ENCODE measurements at places on chromosomes 2 and 18.

DNA sequence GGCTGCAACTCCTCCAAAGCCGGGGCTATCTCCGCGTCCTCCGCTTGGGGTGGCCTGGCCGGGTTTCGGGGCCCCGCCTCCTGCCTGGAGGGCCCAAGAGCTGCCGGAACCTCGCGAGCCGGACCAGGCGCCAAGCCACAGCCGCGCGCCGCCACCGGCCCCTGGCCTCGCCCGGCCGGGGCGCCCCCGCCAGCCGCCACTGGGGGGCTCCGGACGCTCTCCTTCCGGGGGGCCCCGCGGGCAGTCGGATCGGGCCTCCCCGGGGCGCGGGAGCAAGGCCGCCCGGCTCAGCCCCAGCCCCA lies 17.4 kb upstream of the HAAO start:
- peak; percentile 76 for DNase-seq

DNA sequence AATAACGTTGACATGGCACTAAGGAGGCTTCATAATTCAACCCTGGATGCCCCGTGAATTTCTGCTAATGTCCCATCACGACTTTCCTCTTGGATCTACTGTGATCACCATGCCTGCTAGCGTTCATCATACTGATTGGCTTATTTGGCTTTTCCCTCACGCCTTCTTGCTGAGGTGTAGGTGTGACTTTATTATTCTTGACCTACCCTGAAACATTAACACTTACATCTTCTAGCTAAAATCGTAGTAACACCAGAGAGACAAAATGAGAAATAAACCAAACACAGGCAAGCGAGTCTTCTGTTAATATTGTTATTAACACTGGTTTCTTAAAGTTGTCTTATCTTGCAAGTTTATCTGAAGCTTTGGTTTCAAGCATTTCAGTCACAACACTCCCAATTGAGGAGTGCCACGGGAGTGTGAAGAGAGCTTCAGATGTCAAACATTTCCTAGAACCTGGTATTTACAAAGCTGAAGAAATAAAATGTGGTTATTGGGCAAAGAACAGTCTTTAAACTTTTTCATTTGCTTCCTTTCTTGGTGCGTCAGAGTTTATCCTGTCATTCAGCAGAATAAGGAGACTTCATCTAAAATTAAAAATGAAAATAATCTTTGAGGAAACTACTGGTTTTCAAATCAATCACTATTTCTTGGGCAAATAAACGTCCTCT lies 15.4 kb upstream of the STAT1 start:
- DNase-seq = no peak

DNA sequence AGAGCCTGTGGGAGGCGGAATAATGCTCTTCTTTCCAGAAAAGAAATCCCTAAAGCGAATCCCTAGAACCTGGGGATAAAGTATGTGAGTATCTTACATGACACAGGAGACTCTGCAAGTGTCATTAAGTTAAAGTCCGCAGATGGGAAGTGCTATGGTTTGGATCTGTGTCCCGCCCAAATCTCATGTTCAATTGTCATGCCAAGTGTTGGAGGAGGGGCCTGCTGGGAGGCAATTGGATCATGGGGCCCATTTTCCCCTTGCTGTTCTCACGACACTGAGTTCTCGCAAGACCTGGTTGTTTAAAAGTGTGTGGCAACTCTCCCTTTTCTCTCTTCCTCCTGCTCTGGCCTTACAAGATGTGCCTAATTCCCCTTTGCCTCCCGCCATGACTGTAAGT lies 207.8 kb downstream of the MYT1L start:
- no peak for DNase-seq

- DNase-seq = peak; percentile 48
These were observed 552.3 kb upstream of the SETBP1 start for GRCh38 chr18:44128365-44128764.

- DNase-seq = no peak
These were observed 28.8 kb downstream of the SP100 start for GRCh38 chr2:230444832-230445231.
